ENCODE measurements at places on chromosomes 1 and 21. TPM values are rescaled to one million over a fixed set of nuclear protein-coding genes. Genes with fewer than 3 reads are reported as not detected.

The GPR52 gene
- total RNA-seq = 7.3 TPM

The SMCP gene
- total RNA-seq = not detected

The RGS18 gene
- 8.1 TPM for total RNA-seq

The OSBPL9 gene
- total RNA-seq = 135 TPM

The NHLH1 gene
- total RNA-seq = 0.09 TPM

The NCDN gene
- total RNA-seq = 31.5 TPM

The CLDN19 gene
- 2.0 TPM for total RNA-seq

The CFHR5 gene
- not detected for total RNA-seq

The AJAP1 gene
- total RNA-seq = 0.20 TPM

Data from lung (tissue), 17 donors.